Fibroblast of villous mesenchyme (primary cell): ENCODE measurements at places on chromosomes 13 and 19. TPM values are rescaled to one million over a fixed set of nuclear protein-coding genes. Genes with fewer than 3 reads are reported as not detected.

Gene CGB5
- total RNA-seq, result 0.32 TPM in 1 of 2 replicates, not detected in the other

Gene LAMP1
- total RNA-seq, result 101 and 110 TPM in 2 replicates

Gene KPTN
- total RNA-seq, result 2.6 and 3.9 TPM in 2 replicates

Gene MAST1
- total RNA-seq, result under 0.01 TPM in 2 replicates

Gene IZUMO1
- total RNA-seq, result under 0.01 TPM in 1 of 2 replicates, not detected in the other

Gene CHERP
- total RNA-seq, result 6.1 and 6.5 TPM in 2 replicates

Gene SULT2A1
- total RNA-seq, result not detected in 2 replicates

Gene ELSPBP1
- not detected in 2 replicates for total RNA-seq

Gene C2CD4C
- total RNA-seq, result not detected in 2 replicates

Gene KIR2DL3
- total RNA-seq, result not detected in 2 replicates

Gene ZNF837
- 1.7 and 2.9 TPM in 2 replicates for total RNA-seq

Gene FCGBP
- under 0.01 TPM in 2 replicates for total RNA-seq

Gene ARL11
- total RNA-seq, result not detected in 2 replicates

Gene SPRYD7
- 6.4 and 9.1 TPM in 2 replicates for total RNA-seq

Gene GYS1
- total RNA-seq, result 39.6 and 43.2 TPM in 2 replicates

Gene ZNF578
- total RNA-seq, result 1.6 and 3.9 TPM in 2 replicates

Gene PRRG2
- 0.32 and 0.43 TPM in 2 replicates for total RNA-seq

Gene CYP2A7
- total RNA-seq, result not detected in 2 replicates

Gene ZFP28
- 6.1 and 12.1 TPM in 2 replicates for total RNA-seq

Gene FPR3
- total RNA-seq, result not detected in 2 replicates

Gene ERICH6B
- not detected in 2 replicates for total RNA-seq

Gene PCDH8
- not detected in 2 replicates for total RNA-seq

Gene IGFL2
- not detected in 2 replicates for total RNA-seq

Gene PPM1N
- 1.3 and 2.3 TPM in 2 replicates for total RNA-seq

Gene ZNF566
- 8.4 and 11.2 TPM in 2 replicates for total RNA-seq

Gene CCDC70
- total RNA-seq, result not detected in 2 replicates

Gene GAPDHS
- not detected in 2 replicates for total RNA-seq
